Keratinocyte (primary cell): ENCODE measurements at places on chromosomes 2 and 18. TPM values are rescaled to one million over a fixed set of nuclear protein-coding genes. Genes with fewer than 3 reads are reported as not detected.

The CNGA3 gene
- 0.01 TPM in 2 of 3 replicates, not detected in the other for polyA plus RNA-seq

The PSMA8 gene
- not detected in 3 replicates for polyA plus RNA-seq

The MFSD2B gene
- polyA plus RNA-seq = 0.03 to 0.12 TPM (median 0.10 TPM) in 3 replicates

The KIDINS220 gene
- 23.9 to 28.8 TPM (median 26.6 TPM) in 3 replicates for polyA plus RNA-seq

The CD302 gene
- polyA plus RNA-seq = 0.08 to 0.48 TPM (median 0.20 TPM) in 3 replicates

The FSHR gene
- not detected in 3 replicates for polyA plus RNA-seq

The PIEZO2 gene
- polyA plus RNA-seq = 0.08 TPM in 1 of 3 replicates, not detected in the others

The PRKRA gene
- polyA plus RNA-seq = 27.2 to 38.4 TPM (median 31.0 TPM) in 3 replicates

The ABCB11 gene
- polyA plus RNA-seq = 0.03 TPM in 2 of 3 replicates, not detected in the other

The AGBL5 gene
- polyA plus RNA-seq = 24.5 to 27.7 TPM (median 25.5 TPM) in 3 replicates

The NAPG gene
- 19.8 to 30.8 TPM (median 22.8 TPM) in 3 replicates for polyA plus RNA-seq

The BCL11A gene
- 3.8 to 5.3 TPM (median 5.0 TPM) in 3 replicates for polyA plus RNA-seq

DNA sequence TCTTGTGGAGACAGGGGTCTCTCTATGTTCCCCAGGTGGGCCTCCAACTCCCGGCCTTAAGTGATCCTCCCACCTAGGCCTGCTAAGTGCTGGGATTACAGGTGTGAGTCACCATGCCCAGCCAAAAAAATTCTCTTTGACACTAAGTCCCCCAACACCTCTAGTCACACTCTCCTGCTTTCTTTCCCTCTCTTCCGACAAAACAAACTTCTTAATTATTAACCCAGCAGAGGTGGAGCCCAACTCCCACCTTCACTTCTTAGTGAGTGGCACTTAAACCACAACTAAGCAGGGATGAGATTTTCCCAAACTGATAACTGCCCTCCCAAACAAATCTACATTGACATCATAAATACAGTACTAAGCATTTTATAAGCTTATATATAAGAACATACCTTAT, 60.5 kb upstream of the PMAIP1 start:
- no peaks in the 10 kb centered on the region for H3K36me3 ChIP-seq
- no peaks in the 10 kb centered on the region for H3K27me3 ChIP-seq
- no peak overlapping the region for H3K4me3 ChIP-seq
- peaks cover 7% of the 10 kb centered on the region for H3K4me1 ChIP-seq

GRCh38 chr2:11140492-11140891, 14.8 kb upstream of the SLC66A3 start:
- no peaks in the 10 kb centered on the region for H3K36me3 ChIP-seq
- no peak overlapping the region for H3K27ac ChIP-seq
- no peak overlapping the region for H3K4me3 ChIP-seq

GRCh38 chr2:65053199-65053598, 3.0 kb upstream of the CEP68 start:
- H3K4me3 ChIP-seq = no peak overlapping the region
- DNase-seq = no peak
- H3K27ac ChIP-seq = no peak overlapping the region
- H3K4me1 ChIP-seq = peaks cover 14% of the 10 kb centered on the region
- no peaks in the 10 kb centered on the region for H3K36me3 ChIP-seq

GRCh38 chr2:173472112-173472511, 117.4 kb downstream of the CDCA7 start:
- H3K4me1 ChIP-seq = no peaks in the 10 kb centered on the region
- DNase-seq = no peak
- no peak overlapping the region for H3K4me3 ChIP-seq

DNA sequence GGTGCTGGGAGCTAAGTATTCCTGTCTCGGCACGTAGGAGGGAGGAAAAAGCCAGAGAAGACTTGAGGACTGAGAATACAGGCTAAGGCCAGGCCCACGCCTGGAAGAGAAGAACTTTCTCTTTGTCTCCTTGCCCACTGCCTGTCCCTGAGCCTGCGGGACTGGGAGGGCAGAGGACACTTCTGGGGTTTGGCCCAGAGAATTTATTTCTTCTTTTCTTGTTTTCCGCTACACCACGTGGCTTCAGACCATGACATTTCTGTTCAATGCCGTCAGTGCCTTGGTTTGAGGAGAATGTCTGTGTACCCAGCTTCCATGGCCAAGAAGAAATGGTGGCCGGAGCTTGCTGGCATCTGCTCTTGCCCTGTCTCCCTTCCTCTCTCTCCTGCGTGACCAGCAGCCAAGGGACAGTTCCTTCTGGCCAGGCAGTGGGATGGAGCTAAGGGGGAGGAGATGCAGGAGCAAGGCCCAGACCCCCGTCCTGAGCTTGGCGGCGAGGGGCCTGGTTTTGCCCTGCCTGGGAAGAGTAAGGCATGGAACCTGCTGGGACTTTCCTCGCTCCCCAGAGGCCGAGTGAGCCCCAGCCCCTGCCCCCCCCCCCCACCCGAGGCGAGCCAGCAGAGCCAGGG, 140.3 kb downstream of the KLHL29 start:
- no peaks in the 10 kb centered on the region for H3K27me3 ChIP-seq
- H3K4me1 ChIP-seq = peaks cover 21% of the 10 kb centered on the region
- no peak for DNase-seq
- H3K27ac ChIP-seq = no peak overlapping the region
- H3K36me3 ChIP-seq = no peaks in the 10 kb centered on the region
- H3K4me3 ChIP-seq = no peak overlapping the region

- no peak overlapping the region for H3K27ac ChIP-seq
- peaks cover 3% of the 10 kb centered on the region for H3K4me1 ChIP-seq
- H3K27me3 ChIP-seq = no peaks in the 10 kb centered on the region
- H3K36me3 ChIP-seq = no peaks in the 10 kb centered on the region
Observed at GRCh38 chr2:232542715-232543467, 3.4 kb downstream of the CHRNG start.

- no peak overlapping the region for H3K4me3 ChIP-seq
- H3K4me1 ChIP-seq = peaks cover 6% of the 10 kb centered on the region
- peaks cover 3% of the 10 kb centered on the region for H3K36me3 ChIP-seq
- no peak overlapping the region for H3K27ac ChIP-seq
- DNase-seq = no peak
- H3K27me3 ChIP-seq = no peaks in the 10 kb centered on the region
Observed at GRCh38 chr2:160338901-160339685, 139.0 kb upstream of the ITGB6 start.

DNA sequence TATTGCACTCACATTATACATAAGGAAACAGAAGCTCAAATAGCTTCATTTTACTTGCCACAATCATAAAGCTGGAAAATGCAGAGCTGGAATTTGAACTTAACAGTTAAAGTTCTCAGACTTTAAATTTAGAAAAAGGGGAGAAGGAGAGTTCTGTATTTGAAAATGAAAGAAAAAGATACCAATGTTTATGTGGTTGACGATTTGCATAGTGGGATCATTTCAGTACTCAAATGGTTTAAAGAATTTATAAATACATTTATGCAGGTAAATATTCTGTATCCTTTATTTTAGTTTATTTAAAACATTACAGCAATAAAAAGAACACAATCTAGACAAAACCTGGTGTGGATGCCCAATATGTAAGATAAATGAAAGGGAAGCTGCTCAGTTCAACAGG, 25.5 kb upstream of the STAT4 start:
- peaks cover 62% of the 10 kb centered on the region for H3K4me1 ChIP-seq
- H3K36me3 ChIP-seq = no peaks in the 10 kb centered on the region
- H3K27ac ChIP-seq = no peak overlapping the region
- DNase-seq = no peak
- H3K4me3 ChIP-seq = no peak overlapping the region

DNA sequence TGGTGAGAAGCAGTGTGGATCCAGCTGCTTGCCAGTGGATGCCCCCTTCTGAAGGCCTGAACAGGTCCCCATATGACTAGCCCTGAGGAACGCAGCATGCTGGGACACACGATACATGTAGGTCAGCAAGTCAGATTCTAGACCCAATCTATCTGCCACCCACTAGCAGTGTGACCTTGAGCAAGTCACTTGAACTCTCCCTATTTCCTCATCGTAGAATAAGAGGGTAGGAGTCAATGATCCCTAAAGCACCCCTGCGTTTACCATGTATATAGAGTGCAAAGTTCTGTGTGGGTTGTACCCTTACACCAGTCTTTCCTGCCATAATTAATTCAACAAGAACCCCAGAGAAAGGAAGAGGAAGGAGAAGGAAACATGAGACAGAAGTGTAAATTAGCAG, 123.7 kb downstream of the GALNT14 start:
- H3K27me3 ChIP-seq = no peaks in the 10 kb centered on the region
- no peak overlapping the region for H3K4me3 ChIP-seq
- H3K4me1 ChIP-seq = peaks cover 19% of the 10 kb centered on the region
- DNase-seq = no peak
- no peak overlapping the region for H3K27ac ChIP-seq

GRCh38 chr2:172335736-172336135, 91.7 kb upstream of the ITGA6 start:
- H3K4me3 ChIP-seq = no peak overlapping the region
- H3K36me3 ChIP-seq = no peaks in the 10 kb centered on the region
- DNase-seq = no peak
- H3K27me3 ChIP-seq = no peaks in the 10 kb centered on the region
- peaks cover 15% of the 10 kb centered on the region for H3K4me1 ChIP-seq

DNA sequence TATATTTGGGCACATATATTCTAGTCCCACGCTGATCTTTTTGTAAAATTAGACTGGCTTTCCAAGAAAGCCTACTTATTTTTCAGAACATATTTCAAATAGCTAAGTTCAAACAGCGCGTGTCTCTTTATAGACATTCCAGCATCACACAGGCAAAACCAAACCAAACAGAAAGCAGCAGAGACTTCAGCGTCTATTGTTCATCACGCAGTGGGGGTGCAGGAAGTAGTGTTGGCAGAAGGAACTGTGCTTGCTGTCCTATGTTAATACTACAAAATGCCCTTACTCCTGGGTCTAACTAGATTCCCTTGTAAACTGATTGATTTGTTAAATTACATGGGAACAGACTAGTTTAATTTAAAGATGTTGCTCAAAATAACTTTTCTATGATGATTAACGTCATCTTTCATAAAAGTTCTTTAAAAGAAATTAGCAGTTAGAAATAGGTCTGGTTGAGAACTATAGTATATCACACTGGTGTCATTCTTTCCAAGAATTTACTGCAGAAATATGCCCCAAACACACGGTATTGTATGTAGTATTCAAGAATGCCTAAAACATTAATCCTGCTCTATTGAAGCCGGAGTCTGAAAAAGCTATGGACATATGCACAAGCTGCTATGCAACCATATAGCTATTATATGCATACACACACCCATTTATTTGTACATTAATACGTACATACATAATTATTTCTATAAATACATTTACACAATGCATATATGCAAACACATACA, 436.3 kb downstream of the CBLN2 start:
- no peaks in the 10 kb centered on the region for H3K36me3 ChIP-seq
- no peaks in the 10 kb centered on the region for H3K4me1 ChIP-seq
- H3K27ac ChIP-seq = no peak overlapping the region

DNA sequence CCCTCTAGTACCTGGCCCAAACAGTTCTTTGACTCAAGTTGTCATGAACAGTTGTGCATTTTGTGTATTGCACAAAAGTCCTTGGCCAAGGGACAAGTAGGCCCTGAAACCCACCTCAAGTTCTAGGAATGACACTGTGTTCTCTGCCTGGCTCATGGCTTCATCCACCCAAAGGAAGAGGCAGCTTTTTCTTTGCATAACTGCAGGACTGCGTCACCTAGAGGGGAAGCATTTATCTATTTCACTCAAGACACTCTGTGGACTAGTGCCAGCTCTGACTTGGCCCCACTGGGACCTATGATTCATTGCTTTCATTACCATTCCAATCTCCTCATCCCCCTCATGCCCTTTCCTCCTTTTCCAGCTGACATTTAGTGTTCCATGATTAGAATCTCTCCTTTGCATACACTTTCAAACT, 119.3 kb upstream of the SIX2 start:
- H3K4me3 ChIP-seq = no peak overlapping the region
- no peaks in the 10 kb centered on the region for H3K4me1 ChIP-seq
- H3K27me3 ChIP-seq = no peaks in the 10 kb centered on the region
- no peak overlapping the region for H3K27ac ChIP-seq
- DNase-seq = no peak

GRCh38 chr2:152548111-152548875, 169.0 kb downstream of the PRPF40A start:
- no peaks in the 10 kb centered on the region for H3K27me3 ChIP-seq
- H3K4me1 ChIP-seq = peaks cover 16% of the 10 kb centered on the region
- DNase-seq = no peak

GRCh38 chr18:25298853-25299274, 53.1 kb downstream of the ZNF521 start:
- H3K4me3 ChIP-seq = no peak overlapping the region
- H3K36me3 ChIP-seq = no peaks in the 10 kb centered on the region
- no peaks in the 10 kb centered on the region for H3K27me3 ChIP-seq
- H3K27ac ChIP-seq = no peak overlapping the region
- no peaks in the 10 kb centered on the region for H3K4me1 ChIP-seq

DNA sequence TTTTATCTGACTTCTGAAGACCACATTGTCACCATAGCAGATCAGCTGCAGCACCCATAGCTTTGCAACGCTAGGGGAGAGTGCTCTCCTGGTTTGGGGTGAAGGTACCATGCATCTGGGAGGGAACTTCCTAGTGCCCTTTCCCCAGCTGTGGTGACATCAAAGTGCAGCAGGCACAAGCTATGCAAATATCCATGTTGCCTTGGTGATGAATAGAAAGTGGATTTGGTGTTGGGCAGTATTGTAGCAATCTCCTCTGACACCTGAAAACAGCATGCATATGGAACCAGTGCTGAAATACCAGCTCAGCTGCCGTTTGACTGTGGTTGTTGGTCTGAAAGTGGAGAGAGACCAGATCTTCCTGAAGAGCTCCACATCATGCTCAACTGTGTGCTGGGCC, 37.1 kb downstream of the BCL2L11 start:
- H3K4me1 ChIP-seq = peaks cover 25% of the 10 kb centered on the region
- H3K27ac ChIP-seq = no peak overlapping the region
- no peaks in the 10 kb centered on the region for H3K36me3 ChIP-seq
- DNase-seq = no peak
- no peaks in the 10 kb centered on the region for H3K27me3 ChIP-seq

DNA sequence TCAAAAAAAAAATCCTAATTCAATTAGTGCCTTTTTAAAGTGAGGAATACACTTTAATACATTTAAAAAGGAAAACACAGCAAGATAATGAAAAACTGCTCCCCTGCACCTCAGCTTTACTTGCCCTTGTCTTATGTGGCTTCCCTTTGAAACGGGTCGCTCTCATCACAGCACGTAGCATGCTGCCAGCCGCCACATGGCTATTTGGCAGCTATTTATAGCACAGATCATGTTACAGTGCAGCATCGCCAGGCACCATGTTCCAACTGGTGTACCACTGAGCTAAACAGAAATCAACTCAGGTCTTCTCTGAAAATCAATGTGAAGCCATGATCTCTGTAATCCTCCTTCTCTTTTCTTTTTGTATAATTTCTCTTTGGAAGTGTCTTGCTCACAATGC, 65.1 kb downstream of the TMEM182 start:
- DNase-seq = no peak
- H3K36me3 ChIP-seq = no peaks in the 10 kb centered on the region
- H3K4me1 ChIP-seq = no peaks in the 10 kb centered on the region
- no peak overlapping the region for H3K4me3 ChIP-seq
- no peaks in the 10 kb centered on the region for H3K27me3 ChIP-seq

DNA sequence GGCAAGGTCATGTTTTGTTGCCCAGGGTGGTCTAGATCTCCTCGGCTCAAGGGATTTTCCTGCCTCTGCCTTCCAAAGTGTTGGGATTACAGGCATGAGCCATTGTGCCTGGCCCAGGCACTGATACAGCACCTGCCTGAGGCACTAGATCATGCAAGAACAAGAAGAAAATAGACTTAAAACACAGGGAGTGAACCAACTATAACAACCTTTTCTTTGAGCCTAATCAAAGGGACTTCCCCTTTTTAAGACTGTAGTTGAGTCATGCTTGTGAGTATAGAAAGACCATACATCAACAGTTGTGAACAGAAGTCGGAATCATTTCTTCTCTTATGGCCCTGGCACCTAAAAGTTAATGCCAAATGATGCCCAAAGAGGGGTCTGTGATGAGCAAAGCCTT, 47.9 kb upstream of the MAPRE2 start:
- H3K36me3 ChIP-seq = no peaks in the 10 kb centered on the region
- no peaks in the 10 kb centered on the region for H3K27me3 ChIP-seq
- H3K4me3 ChIP-seq = no peak overlapping the region
- H3K4me1 ChIP-seq = peaks cover 31% of the 10 kb centered on the region
- H3K27ac ChIP-seq = peak overlapping the region; percentile 48
